Bladder microvascular endothelial cell (primary cell): ENCODE measurements at places on chromosomes 7 and 10. TPM values are rescaled to one million over a fixed set of nuclear protein-coding genes. Genes with fewer than 3 reads are reported as not detected.

TMEM213 gene
- not detected in 2 replicates for total RNA-seq

GIMAP7 gene
- total RNA-seq = 41.2 and 88.9 TPM in 2 replicates

SEC61G gene
- 84.8 and 110 TPM in 2 replicates for total RNA-seq

TMEM236 gene
- total RNA-seq = 0.32 and 2.1 TPM in 2 replicates

CABCOCO1 gene
- under 0.01 and 0.06 TPM in 2 replicates for total RNA-seq
